NCI-H1105 (cell line): ENCODE measurements at places on chromosomes 1 and 21.

GRCh38 chr1:29683472-29683871 is 447.1 kb downstream of the PTPRU start:
- DNase-seq = no peak

DNA sequence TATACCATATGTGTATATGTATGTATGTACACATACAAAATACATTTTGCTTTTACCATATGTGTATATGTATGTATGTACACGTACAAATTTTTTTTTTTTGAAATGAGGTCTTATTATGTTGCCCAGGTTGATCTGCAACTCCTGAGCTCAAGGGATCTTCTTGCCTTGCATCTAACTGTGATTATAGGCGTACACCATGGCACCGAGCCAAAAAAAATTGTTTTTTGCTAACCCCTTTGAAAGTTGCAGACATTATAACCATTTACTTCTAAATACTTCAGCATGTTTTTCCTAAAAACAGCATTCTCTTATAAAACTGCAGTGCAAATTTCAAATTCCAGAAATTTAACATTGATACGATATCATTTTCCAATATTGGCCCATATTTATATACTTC is 147.0 kb downstream of the POU2F1 start:
- no peak for DNase-seq

GRCh38 chr1:170765279-170765678 is 101.3 kb downstream of the PRRX1 start:
- DNase-seq = no peak

- no peak for DNase-seq
These were observed 9.2 kb downstream of the ACADM start for GRCh38 chr1:75733661-75734060.

GRCh38 chr21:42406201-42406621 is 2.5 kb downstream of the UBASH3A start:
- DNase-seq = no peak

DNA sequence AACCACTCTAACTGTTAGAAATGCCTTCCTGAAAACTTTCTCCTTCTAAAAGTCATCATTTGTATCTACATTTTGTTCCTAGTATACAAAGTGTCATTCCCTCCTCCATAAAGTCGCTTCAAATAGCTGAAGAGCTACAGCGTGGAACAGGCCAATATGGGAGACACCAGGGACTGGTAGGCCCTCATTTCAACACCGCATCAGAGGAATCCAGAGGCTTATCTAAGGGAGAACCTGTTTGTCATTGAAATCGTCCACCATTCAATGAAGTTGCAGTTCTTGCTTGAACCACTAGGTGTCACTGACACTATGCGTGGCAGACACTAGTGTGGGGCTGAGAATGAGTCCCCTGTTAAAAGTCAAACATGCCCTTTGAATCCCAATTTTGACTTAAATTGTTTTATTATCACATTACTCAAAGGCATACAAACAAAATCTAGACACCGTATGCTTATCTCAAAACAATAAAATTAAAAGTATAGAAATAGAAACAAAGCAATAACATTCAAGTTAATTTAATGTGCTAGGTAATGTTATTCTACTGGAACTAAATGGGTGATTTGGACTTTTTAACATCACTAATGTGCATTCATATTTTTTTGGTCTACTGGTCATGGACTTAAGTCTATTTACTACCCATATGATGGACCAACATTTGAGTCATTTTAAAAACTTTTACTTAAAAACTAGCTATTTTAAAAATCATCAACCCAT is 182.3 kb downstream of the FCRL5 start:
- DNase-seq = peak; percentile 46

DNA sequence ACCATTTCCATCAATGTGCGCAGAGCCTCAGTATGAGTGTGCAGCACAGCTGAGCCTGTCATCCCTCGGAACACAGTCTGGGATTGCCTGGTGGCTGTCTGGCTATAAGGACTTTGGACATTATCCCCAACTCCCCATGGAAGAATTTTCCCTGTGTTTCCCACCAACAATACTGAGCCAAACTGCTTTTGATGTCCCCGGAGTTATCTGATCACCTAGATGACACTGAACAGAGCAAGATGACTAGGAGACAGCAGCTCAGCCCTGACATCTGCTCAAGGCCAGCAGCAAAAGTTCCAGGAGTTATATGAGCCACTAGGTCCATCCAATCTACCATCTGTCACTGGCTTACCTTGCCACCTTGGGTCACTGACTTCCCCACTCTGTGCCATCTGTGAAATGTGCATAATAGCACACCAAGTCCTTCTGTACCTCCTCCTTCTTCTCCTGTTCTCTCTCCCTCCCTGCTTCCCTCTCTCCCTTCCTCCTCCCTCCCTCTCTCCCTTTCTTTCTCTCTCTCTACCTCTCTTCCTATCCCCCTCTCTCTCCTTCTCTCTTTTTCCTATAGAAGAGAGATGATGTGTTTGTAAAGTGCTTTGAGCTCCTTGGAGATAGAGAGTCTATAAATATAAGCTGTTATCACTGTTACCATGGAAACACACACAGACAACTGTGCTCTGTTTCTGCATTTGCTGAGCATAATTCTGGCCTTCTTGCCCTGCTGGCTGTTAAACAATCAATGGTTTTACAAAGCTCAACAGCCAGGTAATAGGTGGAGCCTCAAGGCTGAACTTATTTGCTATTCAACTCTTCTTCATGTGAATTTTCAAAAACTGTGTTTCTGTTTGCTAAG is 19.7 kb upstream of the ATP1B1 start:
- no peak for DNase-seq

GRCh38 chr1:10635992-10636391 is 160.5 kb downstream of the CASZ1 start:
- DNase-seq = no peak

DNA sequence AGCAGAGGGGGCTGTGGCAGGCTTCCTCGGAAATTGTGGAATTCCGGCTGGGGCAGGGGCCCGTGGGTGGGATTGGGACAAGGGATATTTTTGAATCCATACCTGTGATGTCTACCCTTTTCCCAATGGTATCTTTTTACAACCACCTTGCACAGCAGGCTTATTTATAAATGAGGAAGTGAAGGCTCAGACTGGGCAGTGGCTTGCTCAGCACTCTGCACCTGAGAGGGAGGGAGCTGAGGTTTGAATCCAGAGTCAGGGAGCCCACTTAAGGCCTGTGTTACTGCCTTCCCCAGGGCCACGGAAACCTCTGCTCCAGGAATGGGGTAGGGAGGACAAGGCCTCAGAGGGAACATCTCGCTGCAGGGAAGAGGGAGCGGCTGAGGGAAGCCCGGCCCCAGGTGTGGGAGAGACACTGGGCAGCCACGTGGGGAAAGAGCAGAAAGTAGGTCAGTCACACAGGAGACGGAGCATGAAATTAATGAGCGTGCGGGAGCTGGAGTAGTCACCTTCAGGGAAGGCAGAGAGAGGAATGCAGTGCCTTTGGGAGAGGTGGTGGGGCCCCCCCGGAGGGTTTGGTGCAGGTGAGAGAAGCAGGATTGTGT is 35.4 kb upstream of the SCMH1 start:
- DNase-seq = no peak

- DNase-seq = no peak
These were observed 10.9 kb upstream of the GNL2 start for GRCh38 chr1:37606481-37607263.

GRCh38 chr1:160748181-160748877 is 9.3 kb downstream of the SLAMF7 start:
- no peak for DNase-seq

GRCh38 chr1:205972081-205972480 is 28.8 kb upstream of the SLC26A9 start:
- DNase-seq = no peak

GRCh38 chr1:157773493-157774350 is 3.2 kb downstream of the FCRL2 start:
- DNase-seq = no peak

DNA sequence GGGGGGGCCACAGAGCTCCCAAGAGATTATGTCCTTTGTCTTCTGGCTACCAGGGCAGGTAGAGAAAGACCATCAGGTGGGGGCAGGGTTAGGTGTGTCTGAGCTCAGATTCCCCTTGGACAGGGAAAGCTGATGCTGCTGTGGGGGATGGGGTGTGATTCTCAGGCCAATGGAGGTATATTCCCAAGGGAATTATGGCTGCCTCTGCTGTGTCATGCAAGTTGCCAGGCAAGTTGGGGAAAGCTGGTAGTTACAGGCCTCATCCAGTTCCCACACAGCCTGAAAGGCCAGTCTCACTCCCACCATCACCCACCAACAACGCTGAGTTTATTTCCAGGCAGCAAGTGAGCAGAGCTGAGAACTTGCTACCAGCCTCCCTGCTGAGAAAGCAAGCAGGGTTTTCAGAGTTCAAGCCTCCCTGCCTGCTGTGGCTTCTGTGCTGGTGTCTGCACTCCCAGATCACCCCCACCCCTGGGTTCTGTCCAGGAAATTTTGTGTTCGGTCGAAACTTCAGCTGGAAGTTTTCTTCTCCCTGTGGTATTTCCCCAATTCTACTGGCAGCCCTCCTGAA is 21.3 kb downstream of the IFI16 start:
- DNase-seq = no peak

DNA sequence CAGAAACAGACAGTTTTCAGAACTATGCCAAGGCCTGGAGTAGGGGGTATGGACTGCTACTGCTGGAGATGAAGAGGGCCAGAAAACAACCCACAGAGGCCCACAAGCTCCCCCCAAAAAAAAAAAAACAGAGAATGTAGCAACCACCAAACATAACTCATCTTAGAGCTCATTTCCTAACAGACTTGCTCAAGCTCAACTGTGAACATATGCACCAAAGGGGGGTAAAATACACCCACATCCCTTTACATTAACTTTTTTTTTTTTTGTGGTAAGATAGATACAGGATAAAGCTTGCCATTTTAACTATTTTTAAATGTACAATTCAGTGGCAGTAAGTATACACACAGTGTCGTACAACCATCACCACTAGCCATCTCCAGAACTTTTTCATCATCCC is 36.0 kb downstream of the SEC16B start:
- no peak for DNase-seq

DNA sequence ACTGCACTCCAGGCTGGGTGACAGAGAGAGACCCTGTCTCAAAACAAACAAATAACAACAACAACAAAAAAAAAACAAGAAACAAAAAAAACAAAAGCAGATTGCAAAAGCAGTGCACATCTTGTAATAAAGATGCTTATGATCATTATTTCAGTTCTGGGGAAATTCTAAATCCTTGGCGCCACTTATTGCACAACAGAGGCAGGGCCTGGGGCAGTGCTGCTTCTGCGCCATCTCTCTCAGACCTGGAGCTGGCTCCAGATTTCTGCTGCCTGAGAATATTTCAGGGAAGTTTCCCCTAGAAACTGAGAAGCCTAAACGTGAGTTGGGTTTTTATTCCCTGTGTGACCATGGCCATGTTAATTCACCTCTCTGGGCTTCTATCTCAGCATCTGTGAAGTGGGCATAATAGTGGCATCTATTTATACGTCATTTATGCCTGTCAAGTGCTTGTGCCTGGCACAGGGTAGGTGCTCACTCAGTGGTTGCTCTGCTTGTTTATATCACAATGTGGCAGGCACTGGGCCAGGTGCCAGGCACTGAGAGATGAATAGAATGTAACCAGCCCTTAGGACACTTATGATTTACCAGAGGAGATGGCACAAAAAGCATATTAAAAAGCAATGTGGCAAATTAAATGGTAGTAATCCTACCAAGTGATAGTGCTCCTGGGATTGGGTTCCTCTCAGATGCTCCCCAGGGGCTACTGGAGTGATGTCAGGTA is 67.9 kb downstream of the MDM4 start:
- DNase-seq = peak; percentile 57

DNA sequence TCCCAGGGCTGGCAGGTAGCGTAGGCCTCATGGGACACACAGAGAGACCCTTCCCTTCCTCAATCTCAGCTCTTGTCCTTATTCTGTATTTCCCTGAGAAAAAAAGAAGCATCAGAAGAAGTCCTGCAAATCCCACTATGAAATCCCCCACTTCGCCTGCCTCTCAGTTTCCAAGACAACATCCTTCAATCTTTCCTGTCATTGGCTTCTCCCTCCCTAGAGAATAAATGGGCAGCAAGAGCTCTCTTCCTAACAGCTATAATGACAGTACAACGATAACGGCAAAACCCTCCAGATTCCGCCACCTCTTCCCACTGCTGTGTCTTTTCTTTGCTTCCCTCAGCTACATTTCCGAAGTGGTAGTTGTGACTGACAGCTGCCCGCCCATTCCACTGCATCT is 41.6 kb upstream of the NTPCR start:
- DNase-seq = no peak

DNA sequence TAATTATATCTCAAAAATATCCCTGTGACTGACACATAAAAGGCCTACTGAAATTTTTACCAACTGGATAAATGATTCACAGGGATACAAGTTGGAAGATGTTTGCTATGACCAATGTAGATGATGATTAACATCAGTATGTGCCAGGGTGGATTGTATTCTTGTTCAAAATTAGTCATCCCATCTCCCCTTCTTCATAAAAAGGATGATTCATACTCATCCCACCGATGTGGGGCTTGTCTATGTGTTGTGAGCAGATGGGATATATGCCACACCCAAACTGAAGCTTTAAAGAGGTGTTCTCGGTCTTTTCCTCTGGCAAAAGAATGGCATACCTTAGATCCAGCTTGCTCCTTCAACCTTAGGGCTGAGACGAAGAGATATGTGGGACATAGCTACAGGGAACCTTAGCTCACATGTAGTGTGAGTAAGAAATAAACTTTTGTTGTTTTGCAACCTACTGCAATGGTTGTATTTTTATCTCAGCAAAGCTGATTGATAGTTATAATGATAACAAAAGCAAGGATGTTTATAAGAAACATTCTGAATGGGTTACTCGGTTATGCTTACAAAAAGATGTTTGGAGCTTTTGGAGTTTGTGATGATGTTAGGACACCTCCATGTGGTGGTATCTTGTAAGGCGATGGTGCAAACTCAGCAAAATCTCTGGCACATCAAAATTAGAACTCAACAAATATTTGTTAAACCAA is 29.4 kb downstream of the SPATA17 start:
- DNase-seq = no peak

DNA sequence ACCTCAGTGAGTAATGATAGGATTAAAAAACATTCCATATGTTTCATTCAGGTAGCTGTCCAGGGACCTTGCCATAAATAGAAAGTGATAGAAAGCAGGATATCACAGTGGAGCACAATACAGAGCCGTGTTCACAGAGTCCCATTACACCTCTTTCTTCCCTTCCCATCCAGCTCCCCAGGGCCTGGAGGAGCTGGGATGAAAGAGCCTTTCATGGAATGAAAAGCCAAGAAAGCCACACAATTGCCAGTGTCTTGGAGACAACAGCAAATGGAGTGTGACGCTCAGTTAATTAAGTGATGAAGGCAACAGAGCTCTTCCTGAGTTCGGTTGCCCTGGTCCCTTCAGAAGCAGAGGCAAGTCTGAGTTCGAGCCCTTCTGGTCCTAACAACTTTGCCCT is 387.3 kb upstream of the PLXNA2 start:
- DNase-seq = no peak

DNA sequence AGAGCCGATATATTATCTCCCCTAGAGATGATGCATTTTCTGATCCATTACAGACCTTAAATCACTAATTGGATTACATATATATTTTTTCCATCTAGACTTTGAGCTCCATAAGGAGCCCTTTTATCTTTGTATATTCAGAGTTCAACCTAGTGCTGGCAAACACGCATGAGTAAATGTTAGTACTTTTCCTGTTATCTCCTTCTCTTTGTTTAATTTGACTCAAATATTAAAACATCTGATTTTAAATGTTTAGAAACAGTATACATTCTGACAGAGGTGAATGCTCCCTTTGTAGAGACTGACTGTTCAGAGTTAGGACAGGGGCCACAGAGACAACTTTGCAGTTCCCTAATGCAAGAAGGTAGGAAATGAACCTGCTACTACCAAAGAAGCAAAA is 37.1 kb downstream of the EIF2B3 start:
- DNase-seq = no peak
